Liver (tissue), 10 donors: ENCODE measurements at places on chromosomes 7 and 10.
A peak's percentile ranks its signal among the peaks of the same experiment; 100 is the strongest.

GRCh38 chr10:71644307-71645180, 75.0 kb downstream of the C10orf105 start:
- DNase-seq = no peak

DNA sequence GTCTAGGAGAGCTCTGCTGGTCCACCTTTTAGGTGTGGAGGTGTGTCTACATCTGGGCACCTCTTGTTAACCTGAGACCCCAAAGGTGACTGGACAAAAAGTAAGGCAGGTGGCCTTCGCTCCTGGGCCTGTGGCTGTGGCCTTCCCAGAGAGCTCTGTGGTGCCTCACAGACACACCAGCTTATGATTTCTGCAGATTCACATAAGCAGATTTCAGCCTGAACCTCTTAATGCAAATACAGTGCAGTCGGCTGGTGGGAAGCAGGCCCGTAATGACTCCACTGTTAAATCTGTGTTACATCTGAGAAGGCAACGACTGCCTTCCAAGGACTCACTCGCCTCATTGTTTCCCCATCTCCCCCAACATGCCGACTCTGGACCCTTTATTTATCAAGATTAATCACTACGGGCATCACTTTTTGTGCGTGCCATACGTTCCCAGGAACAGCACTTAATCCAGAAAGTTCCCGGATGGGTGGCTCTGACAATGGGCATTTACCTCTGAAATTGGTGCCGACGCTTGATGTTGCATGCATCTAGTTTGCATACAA, 119.8 kb downstream of the EBF3 start:
- no peak for DNase-seq

DNA sequence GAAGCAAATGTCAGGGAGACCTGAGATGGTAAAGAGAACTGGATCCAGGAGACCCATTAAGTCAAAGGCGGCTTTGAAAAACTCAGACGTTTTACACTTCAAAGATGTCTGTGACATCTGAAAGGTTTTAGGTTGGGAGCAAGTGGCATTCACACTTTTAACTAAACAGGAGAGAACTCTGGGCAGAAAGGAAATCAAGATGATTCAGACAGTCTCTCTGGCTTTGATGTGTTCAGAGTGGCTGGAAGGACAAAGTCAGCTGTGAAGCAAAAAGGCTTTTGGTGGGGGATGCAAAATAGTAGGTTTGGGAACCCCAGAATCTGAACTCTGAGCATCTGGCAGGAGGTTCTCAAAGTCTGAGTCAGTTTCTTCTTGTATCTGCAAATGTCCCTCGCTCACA, 66.6 kb downstream of the PRKCQ start:
- DNase-seq = no peak

DNA sequence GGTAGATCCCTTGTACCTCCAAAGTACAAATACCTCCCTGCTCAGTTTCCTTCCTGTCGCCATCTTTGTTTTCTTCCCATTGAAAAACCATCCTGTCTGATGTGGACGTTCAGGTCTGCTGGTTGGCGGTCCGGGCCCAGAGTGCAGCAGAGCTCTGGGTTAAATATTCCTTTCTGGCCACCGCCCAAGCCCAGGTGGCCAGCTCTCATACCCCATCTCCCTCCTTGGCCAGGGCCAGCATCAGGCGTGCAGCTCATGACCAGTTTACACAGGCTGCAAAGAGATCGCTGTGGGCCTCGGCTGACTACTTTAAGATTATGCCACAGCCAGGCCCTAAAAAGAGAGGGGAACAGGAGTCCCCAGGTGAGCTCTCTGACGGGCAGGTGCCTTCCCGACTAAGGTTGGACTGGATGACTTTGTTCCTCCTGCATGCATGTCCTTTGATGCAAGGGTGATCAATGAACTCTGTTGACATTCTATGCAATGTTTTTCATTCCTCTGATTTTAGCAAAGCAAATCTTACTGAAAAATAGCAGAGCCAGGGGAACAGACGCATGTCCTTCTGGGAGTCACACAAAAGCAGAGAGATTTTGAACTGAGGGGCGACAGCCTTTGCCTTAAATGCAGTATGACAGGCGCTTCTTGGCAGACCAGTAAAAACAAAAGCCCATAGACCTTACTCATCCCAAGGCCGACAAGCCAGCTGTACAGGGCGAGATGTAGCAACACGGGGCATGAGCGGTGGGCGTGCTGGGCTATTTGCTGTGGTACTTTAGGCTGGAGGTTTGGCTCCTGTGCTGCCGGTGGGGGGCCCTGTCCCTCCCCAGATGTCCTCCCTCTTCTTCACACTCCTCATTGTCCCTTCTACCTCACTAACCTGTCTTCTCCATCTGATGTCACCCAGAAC, 33.3 kb upstream of the SH2B2 start:
- DNase-seq = no peak

DNA sequence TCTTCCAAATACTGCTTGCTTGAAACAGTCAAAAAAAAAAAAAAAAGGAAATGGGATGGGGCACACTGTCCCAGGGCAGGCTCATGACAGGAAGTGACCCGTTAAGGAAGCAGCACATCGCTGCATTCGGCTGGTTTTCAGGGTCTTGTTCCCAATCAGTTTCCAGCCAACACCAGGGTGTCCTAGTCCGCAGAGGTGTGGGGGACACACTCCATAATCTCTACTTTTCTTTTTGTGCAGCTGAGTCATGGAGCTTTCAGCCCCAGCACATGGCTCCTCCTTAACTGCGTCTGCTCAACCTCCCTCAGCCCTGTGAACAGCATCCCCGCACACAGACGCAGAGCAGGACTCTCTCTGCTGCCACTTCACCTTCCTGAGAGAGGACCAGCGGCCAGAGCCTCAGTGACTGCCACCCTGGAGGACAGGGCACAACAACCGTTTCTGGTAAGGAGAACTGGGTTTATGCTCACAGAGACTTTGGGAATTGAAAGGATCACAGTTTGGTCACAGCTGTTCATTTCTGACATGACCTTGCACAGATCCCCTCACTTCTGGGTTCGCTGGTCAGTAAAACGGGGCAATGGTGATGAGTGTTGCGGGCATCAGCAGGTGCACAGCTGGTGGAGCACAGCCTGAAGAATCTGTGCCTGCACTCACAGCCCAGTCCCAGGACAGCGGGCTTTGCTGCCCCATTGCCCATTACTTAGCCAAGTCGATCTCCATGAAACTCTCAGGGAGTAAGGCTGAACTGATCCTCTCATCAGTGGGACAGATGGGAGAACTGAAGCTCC, at the start of gene GIMAP5:
Gene GIMAP5 (plus strand): TSS at position 154 of the 791 bp plus-strand sequence. CDS start 3,467 bp downstream, outside the sequence.
- DNase-seq = no peak

GRCh38 chr7:149293338-149293737, 31.3 kb downstream of the ZNF783 start:
- DNase-seq = no peak

GRCh38 chr7:117112640-117113039, 159.3 kb downstream of the ST7 start:
- no peak for DNase-seq

GRCh38 chr10:85612833-85613232, 753.8 kb downstream of the GRID1 start:
- no peak for DNase-seq

GRCh38 chr7:47683485-47683898, 101.6 kb upstream of the TNS3 start:
- DNase-seq = no peak

DNA sequence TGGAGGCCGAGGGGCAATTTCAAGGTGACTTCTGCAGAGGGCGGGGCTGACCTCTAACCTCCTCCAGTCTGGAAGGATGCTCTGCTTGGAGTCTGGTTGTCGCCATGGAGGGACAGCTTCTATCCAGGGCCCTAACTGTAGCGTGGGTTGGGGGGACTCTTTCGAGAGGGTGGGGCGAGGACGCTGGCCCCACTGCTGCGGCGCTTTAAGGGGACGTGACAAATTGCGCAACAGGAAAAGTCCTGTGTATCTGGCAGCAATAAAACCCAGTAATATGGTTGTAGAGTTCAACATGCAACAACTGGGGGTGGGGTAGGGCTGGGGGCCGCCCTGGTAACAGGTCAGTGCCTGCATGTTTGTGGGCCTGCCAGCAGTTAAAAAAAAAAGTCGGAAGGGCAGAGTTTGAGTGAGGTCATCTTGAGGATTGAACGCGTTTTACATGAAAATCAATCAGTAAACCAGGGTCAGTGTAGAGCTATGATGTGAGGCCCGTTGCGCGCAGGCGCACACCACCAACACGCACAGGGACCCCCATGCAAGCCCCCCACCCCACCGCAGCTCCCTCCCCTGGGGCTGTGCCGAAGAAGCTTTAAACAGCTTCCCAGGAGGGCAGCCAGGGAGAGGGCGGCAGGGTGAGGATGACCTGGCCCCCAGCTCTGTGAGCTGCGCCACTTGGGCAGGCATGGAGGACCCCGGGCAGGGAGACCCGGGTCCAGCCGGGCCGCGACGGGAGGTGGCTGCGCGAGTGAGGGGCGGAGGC, 4.3 kb downstream of the SHH start:
- DNase-seq = peak; percentile 67

DNA sequence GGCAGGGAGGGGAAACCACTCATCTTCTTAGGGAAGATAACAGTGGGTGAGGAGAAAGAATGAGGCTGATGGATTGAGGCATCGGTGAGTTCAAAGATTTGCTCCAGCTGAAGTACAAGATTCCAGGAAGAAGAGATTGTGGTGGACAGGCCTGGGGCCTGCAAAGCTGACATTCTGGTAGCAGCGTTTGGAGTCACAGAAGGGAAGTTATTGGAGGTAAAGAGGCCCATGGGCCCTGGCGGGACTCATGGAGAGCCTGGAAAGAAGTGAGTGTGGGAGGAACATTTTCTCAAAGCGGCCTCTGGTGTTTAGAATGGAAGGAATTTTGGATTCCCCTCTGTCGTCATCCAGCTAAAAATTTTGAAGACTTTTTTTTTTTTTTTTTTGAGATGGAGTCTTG, 160.0 kb upstream of the KLF6 start:
- no peak for DNase-seq

DNA sequence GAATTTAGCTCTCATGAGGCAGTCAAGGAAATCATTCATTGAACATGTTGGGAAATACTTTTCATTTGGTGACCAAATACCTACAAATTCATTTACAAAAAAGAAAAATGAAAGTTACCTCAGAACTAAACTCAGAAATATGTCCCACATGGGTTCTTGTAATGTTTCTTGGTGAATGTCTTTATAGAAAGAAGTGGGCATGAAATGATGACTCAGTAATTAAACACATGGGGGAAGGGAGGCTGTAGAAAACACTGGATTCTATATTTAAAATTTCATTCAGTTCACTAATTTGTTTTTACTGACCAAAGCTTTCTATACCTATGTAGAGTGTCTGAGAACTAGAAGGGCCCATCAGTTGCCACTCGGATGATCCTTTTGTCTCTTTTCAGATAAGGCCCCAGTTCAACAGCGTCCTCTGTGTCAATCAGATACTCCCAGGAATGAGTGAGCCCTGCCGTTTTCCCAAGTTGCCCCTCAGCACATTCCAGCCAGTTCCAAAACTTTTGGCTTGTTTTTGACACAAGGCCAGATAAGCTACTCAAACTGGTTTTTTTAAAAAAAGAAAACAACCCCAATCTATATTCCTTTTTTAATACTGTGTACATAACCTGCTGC, 49.3 kb upstream of the AGBL3 start:
- no peak for DNase-seq

- no peak for DNase-seq
Observed at GRCh38 chr7:74040101-74040790, 12.3 kb downstream of the ELN start.
